ENCODE measurements at places on chromosomes 1 and 21. TPM values are rescaled to one million over a fixed set of nuclear protein-coding genes. Genes with fewer than 3 reads are reported as not detected.

CD34 gene
- total RNA-seq, result 61.4 TPM

- H3K27me3 ChIP-seq, result no peaks in the 10 kb centered on the region
- no peaks in the 10 kb centered on the region for H3K36me3 ChIP-seq
- no peak overlapping the region for H3K4me3 ChIP-seq
- no peak for DNase-seq
- no peak overlapping the region for H3K27ac ChIP-seq
Measured at GRCh38 chr1:19655718-19656080, 9.0 kb upstream of the HTR6 start.

- no peak for DNase-seq
- H3K4me1 ChIP-seq, result no peaks in the 10 kb centered on the region
- no peaks in the 10 kb centered on the region for H3K36me3 ChIP-seq
- no peaks in the 10 kb centered on the region for H3K27me3 ChIP-seq
- no peak overlapping the region for H3K27ac ChIP-seq
- H3K4me3 ChIP-seq, result no peak overlapping the region
Measured at GRCh38 chr1:244789731-244790130, 45.7 kb upstream of the COX20 start.

CYP4Z1 gene
- total RNA-seq, result 2.2 TPM
